ENCODE measurements at places on chromosomes 6 and 20. TPM values are rescaled to one million over a fixed set of nuclear protein-coding genes. Genes with fewer than 3 reads are reported as not detected.
A peak's percentile ranks its signal among the peaks of the same experiment; 100 is the strongest.

DNA sequence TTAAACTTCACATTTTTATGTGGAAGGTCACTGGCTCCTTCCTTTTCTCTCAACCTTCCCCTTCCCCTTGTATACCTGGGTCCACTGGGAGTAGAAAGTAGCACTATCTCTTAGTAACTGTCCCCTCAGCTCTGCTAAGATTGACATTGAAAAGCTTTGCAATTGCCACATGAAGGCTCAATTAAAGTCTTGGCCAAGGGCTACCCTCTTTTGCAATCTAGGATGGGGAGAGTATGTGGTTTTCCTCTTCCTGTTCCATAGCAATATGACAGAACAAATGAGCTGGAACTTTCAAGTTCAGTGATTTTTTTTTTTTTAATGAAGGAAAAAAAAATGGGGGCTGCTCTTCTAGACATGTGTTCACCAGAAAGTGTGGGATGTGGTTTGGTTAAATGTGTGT lies 37.1 kb downstream of the PROKR2 start:
- no peaks in the 10 kb centered on the region for H3K4me1 ChIP-seq
- no peak for DNase-seq
- no peak overlapping the region for H3K4me3 ChIP-seq
- no peaks in the 10 kb centered on the region for H3K36me3 ChIP-seq
- no peak overlapping the region for H3K27ac ChIP-seq

GRCh38 chr6:40586369-40587201 lies 579 bp downstream of the LRFN2 start:
- no peaks in the 10 kb centered on the region for H3K36me3 ChIP-seq
- H3K4me1 ChIP-seq = no peaks in the 10 kb centered on the region
- no peak overlapping the region for H3K27ac ChIP-seq
- peak; percentile 50 for DNase-seq

GRCh38 chr20:51468636-51469035 lies 73.9 kb downstream of the NFATC2 start:
- H3K36me3 ChIP-seq = no peaks in the 10 kb centered on the region
- H3K27ac ChIP-seq = no peak overlapping the region
- no peaks in the 10 kb centered on the region for H3K27me3 ChIP-seq
- no peak overlapping the region for H3K4me3 ChIP-seq
- DNase-seq = no peak

- H3K4me3 ChIP-seq = no peak overlapping the region
- no peak overlapping the region for H3K27ac ChIP-seq
- DNase-seq = no peak
- H3K4me1 ChIP-seq = no peaks in the 10 kb centered on the region
- H3K27me3 ChIP-seq = no peaks in the 10 kb centered on the region
- no peaks in the 10 kb centered on the region for H3K36me3 ChIP-seq
Observed at GRCh38 chr6:163925839-163926238, 511.3 kb downstream of the QKI start.

DNA sequence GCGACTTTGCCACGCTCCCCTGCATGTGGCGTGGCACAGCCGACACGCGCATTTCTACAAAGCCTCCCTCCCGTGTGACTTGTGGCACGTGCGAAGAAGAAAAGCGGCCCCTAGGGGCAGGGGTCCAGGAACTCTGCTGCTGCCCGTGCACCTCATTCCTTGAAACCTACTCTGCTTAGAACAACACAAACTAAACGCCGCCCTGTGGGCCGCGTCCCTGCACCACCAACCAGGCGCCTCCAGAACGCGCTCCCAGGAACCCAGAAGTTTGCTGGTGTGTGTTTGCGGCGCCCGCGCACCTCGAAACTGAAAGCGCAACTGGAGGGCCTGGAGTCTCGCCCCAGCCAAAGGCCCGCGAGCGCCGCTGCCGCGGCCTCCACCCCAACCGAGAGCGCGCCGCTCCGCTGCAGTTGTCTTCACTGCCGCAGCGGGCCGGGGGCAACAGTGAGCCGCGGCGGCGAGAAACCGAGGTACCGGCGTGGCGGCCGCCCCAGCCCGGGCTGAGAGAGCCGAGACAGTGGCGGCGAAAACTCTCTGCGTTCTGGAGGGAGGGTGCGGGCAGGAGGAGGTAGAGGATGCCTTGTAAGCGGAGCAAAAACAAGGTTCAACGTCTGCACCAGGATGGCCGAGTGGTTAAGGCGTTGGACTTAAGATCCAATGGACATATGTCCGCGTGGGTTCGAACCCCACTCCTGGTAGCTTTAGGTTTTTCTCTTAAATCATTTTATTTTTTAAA lies 65.8 kb downstream of the STX11 start:
- no peaks in the 10 kb centered on the region for H3K36me3 ChIP-seq
- peak; percentile 99 for DNase-seq
- no peaks in the 10 kb centered on the region for H3K27me3 ChIP-seq
- peak overlapping the region; percentile 94 for H3K27ac ChIP-seq
- H3K4me3 ChIP-seq = peak overlapping the region; percentile 67

IRF4 gene
- not detected for polyA plus RNA-seq

GRCh38 chr20:33702861-33703260 lies 16.7 kb upstream of the E2F1 start:
- H3K27ac ChIP-seq = no peak overlapping the region
- H3K27me3 ChIP-seq = no peaks in the 10 kb centered on the region
- no peak overlapping the region for H3K4me3 ChIP-seq
- H3K4me1 ChIP-seq = no peaks in the 10 kb centered on the region
- no peaks in the 10 kb centered on the region for H3K36me3 ChIP-seq

DNA sequence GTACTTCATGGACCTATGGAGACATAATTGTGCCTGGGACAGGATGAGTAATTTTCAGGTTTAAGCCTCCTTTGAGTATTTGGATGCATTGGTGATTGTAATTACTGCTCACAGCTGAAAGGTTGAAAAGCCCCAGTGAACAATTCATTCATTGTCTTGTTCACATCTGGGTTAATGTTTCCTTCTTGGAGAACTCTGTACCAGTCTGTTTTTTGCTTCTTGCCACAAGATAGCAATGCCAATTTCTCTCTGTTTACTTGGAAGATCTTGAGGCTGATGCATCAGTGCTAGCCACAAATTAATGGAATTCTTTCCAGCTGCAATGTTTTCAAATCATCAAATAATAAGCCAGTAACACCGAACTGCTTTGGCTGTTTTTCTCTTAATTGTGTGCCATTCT lies 207.8 kb downstream of the BMP2 start:
- H3K4me1 ChIP-seq = no peaks in the 10 kb centered on the region
- H3K4me3 ChIP-seq = no peak overlapping the region
- H3K27me3 ChIP-seq = no peaks in the 10 kb centered on the region

- no peak overlapping the region for H3K4me3 ChIP-seq
- no peaks in the 10 kb centered on the region for H3K4me1 ChIP-seq
- no peak for DNase-seq
Observed at GRCh38 chr20:37233548-37234253, 27.9 kb downstream of the GHRH start.

TNFRSF6B gene
- polyA plus RNA-seq = 2.4 TPM

DNA sequence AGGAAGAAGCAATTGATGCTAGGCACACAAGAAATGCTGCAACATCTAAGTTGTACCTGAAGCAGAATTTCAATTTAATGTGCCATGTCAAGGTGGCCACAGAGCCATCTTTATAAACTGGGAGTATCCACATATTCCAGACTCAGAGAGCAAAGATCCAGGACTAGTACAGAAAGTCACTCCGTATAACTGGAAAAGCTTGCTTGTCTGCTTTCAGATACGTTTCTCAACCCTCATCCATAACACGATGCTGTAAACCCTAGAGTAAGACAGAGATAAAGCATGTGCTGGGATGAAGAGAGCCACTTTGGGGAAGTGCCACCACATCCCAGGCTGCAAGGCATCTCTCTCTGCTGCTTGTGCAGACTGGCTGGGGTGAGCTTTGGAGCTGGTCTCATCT lies 134.7 kb downstream of the PACRG start:
- no peaks in the 10 kb centered on the region for H3K27me3 ChIP-seq
- no peaks in the 10 kb centered on the region for H3K36me3 ChIP-seq
- peaks cover 1% of the 10 kb centered on the region for H3K4me1 ChIP-seq
- H3K4me3 ChIP-seq = no peak overlapping the region
- DNase-seq = no peak

DNA sequence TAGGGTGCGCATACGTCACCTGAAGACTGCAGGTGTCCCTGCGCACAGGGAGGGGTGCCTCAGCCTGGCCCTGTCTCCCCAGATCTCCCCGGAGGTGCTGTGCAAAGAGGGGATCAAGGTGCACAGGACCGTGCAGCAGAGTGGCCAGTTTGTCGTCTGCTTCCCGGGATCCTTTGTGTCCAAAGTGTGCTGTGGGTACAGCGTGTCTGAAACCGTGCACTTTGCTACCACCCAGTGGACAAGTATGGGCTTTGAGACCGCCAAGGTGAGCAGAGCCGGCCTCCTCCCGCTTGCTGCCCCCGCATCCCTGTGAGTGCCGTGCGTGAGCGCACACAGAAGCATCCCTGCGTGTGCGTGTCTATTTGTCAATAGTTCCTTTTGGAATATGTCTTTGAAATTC lies 150.7 kb downstream of the DTNBP1 start:
- no peaks in the 10 kb centered on the region for H3K27me3 ChIP-seq
- H3K36me3 ChIP-seq = peaks cover 2% of the 10 kb centered on the region
- no peak overlapping the region for H3K27ac ChIP-seq
- H3K4me1 ChIP-seq = no peaks in the 10 kb centered on the region
- no peak overlapping the region for H3K4me3 ChIP-seq

SLC32A1 gene
- polyA plus RNA-seq = not detected

- no peaks in the 10 kb centered on the region for H3K27me3 ChIP-seq
- H3K4me1 ChIP-seq = no peaks in the 10 kb centered on the region
- H3K36me3 ChIP-seq = no peaks in the 10 kb centered on the region
- no peak overlapping the region for H3K27ac ChIP-seq
Observed at GRCh38 chr6:121578216-121578615, 142.8 kb downstream of the GJA1 start.

GRCh38 chr20:58136149-58136484 lies 92.3 kb downstream of the ANKRD60 start:
- no peaks in the 10 kb centered on the region for H3K27me3 ChIP-seq
- no peaks in the 10 kb centered on the region for H3K4me1 ChIP-seq
- H3K27ac ChIP-seq = no peak overlapping the region
- DNase-seq = no peak

All from kidney (tissue), 22 donors.